ENCODE measurements at places on chromosomes 12 and 14.

DNA sequence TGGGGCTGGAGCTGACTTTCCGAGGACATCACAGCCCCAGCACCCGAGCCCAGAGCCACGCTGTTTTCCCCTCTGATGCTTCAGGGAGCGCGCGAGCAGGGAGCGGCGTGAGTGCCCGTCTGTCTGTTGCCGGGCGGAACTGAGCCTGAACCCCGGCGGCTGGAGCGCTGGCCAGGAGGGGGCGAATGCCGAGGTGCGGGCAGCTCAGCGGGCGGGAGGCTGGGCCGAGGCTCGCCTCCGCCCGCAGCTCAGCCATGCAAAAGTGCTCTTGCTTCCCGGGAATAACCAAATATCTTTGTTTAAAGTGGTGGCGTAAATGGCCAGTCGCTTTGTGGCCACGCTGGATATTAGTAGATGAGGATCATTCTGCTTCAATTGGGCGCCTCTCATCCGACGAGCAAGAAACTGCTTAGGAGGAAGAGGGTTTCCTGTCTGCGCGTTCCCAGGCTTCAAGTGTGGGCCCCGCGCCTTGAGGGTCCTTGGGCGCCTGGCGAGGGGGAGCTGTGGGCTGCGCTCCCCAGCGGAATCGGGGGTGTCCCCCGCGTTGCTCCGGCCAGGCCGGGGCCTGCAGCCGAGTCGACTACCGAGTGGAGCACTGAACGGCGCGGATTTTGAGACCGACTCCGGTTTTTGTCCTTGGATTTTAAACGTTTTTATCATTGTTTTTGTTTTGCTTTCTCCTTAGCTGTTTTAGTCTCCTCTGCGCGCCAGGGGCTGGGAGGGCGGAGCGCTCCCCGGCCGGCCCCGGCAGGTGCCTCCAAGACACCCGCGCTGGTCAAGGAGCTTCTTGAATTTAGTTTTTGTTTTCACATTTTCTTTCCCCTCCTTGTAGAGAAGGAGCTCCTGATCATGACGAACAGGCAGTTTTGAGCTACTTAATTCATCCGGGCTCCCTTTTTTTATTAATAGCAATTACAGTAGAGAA lies 831 bp upstream of the NKX2-1 start:
- peak; percentile 41 for DNase-seq

DNA sequence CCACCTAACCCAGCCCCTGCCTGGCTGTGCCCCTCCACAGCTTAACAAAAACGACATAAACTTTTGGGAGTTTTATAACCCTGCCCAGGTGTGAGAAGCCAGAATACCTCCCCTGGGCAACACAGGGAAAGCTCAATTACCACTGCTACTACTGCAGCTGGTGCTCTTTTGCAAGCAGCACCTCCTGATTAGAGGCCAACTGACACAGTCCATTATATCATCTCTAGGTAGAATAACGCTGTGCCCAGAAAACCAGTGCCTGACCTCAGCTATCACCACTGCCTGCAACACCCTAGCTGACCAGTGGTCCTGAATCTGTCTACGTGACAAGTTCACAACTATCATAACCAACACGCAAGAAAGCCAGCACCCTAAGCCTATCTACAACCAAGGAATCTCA lies 34.2 kb downstream of the MDM1 start:
- DNase-seq: no peak

DNA sequence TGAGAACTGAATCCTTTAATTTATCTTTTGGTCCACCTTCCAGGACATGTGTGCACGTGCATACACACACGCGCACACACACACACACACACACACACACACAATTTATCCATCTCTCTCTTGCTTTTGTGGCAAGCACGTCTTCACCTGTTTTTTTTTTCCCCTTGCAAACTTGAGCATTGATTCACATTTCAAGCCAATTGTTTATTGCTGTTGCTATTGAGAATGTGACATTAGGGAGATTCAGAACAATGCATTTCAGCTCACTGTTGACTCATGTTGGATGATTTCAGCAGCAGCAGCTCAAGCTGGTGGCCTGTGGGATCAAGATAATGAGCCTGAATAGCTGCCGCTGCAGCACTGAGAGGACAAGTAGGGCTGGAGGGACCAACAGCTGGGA lies 128.9 kb downstream of the SNAPC1 start:
- peak; percentile 16 for DNase-seq

DNA sequence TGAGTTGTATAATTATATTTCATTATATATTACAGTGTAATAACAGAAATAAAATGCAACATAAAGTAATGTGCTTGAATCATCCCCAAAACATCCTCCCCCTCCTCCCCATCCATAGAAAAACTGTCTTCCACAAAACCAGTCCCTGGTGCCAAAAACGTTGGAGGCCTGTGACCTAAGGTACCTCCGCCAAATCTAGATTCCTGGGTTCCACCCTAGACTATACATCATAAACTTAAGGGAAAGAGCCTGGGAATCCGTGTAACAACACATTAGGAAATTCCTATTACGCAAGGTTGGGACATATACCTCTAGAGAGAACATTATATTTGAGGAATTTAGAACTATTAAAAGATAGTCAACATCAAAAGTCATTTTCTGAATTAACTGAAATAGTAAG lies 38.0 kb downstream of the SPPL3 start:
- no peak for DNase-seq

DNA sequence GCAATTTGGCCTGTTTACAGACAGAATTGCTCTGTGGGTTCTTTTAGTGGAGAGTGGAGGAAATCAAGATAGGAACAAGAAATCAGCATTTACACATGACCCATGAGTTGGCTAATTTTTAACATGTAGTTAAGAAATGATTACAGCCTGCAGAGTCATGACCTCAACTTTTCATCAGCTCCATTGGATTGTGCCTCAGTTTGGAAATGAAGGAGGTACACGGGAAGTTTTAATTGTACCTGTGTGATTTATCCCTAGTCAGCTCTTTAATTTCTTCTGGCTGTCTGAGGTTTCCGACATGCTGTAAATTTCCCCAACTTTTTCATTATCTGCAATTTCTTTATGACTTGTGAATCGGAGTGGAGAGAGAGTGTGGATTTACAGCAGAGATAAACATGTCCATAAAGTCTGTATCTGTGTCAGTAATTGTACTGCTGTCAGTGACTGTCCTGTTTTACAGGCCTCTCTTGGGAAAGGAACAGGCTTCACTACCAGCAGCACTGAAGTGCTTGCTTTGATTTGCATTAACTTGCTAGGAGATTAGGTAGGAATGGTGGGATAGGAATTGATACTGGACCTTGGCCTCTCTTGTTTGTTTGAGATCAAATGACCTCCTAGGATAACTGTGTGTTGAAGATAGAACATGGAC lies 49.2 kb downstream of the LIN52 start:
- no peak for DNase-seq

- no peak for DNase-seq
Observed at GRCh38 chr14:39558525-39558924, 126.3 kb upstream of the FBXO33 start.

DNA sequence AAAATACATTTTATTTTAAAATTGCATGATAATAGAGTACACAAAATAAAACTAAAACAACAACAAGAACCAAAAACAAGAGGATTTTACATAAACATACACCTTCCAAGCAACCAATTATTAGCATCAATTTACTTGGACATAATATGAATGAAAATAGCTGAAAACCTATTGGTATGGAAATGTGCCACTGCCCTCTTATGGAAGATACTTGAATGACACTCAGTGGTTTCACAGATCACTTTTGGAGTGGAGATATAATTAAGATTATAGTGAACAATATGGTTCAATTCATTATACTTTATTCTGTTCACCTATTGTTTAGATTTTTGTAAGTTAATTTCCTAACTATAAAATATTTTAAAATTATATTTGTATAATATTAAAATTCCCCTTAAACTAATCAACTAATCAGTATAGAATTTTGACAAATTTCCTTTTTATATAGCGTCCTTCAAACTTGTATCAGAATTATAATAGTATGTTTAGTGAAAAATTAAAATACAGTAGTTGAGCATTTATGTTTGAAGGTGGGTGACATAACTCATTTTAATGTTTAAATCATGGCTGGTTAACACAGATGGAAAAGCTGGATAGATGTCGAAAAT lies 70.1 kb downstream of the SLC6A15 start:
- peak; percentile 65 for DNase-seq

GRCh38 chr14:102948698-102949061 lies 26.2 kb downstream of the AMN start:
- DNase-seq: no peak

- no peak for DNase-seq
Observed at GRCh38 chr12:69466867-69467266, 3.3 kb upstream of the FRS2 start.

DNA sequence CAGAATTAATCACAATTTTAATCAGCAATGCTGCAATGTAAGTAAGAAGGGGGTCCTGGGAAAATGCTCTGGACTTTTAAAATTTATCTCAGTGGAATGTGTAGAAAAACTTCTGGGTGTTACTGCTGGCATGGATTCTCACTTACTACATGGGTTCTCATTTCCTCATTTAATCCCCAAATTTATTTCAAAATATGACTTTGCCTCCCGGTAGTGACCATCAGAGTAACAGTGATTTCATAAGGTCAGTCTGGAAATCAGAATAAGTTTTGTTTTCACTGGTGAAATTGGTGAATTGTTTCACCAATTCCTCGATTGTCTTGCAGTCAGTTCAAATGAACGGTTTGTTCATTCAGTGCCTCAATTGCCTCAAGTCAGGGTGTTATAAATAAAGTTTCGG lies 22.3 kb upstream of the DDHD1 start:
- no peak for DNase-seq

GRCh38 chr14:35416108-35416750 lies 11.7 kb upstream of the NFKBIA start:
- no peak for DNase-seq

GRCh38 chr12:42871816-42872215 lies 282.3 kb upstream of the PRICKLE1 start:
- DNase-seq: no peak

DNA sequence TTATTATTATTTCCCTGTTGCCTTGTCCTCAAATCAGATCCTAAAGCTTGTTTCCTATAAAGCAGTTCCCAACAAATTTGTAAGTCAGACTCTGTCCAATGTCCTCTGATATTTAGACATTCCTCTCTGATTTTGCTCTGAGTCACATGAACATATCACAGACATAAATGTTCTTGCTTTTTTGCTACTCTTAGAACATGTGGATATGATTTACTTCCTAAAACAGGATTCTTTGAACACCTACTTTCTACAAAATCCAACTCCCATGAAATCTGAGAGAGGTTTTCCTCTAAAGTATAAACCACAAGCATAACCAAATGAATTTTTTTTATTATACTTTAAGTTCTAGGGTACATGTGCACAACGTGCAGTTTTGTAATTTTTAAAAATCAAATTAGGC lies 181.3 kb upstream of the SLC38A2 start:
- DNase-seq: no peak

GRCh38 chr14:103738166-103738565 lies 22.6 kb downstream of the ZFYVE21 start:
- DNase-seq: no peak

DNA sequence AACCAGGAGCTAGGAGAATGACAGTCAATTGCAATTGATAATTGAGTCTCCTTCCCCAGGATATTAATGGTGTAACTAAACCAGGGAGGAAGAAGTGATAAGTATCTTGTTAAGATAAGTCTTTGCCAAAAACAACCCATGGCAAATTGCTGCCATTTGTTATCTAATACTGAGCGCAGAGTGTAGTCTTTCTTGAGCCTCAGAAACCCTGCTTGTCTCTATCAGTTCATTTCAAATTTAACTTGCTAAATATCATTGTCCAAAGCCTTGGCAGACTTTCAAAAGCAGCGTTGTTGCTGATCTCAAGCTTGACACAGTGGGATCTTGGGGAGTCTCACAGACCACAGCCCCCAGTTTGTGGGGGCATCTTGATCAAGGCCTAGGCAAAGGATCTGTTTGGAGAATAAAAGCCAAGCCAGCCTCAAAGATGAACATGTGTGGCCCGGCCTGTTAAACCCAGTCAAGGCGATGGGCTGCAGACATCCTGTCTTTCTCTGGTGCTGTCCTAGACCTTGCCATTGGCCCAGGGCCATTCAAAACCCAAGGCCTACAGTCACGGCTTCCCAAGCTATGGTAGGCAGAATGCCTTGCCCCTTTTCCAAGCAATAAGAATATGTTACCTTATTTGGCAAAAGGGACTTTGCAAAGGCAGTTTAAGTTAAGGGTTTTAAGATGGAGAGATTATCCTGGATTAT lies 164.2 kb downstream of the CHST11 start:
- no peak for DNase-seq

DNA sequence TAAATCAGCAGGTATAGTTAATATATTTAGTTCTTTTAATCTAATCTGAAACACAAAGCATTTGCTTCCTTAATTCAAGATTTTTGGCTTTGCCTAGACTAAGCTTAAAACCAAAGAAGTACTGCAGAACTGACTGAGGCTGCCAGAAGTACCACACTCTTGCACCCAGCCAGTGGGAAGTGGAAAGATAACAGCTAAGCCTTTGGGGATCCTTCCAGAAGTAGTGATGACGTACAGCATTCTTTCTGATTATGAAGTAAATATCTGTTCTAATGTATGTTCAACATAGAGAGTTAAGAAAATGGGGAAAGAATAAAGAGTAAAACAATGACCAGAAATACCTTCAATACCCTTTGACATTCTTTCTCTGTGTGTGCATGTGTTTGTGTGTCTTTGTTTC lies 19.3 kb downstream of the NTF3 start:
- no peak for DNase-seq

DNA sequence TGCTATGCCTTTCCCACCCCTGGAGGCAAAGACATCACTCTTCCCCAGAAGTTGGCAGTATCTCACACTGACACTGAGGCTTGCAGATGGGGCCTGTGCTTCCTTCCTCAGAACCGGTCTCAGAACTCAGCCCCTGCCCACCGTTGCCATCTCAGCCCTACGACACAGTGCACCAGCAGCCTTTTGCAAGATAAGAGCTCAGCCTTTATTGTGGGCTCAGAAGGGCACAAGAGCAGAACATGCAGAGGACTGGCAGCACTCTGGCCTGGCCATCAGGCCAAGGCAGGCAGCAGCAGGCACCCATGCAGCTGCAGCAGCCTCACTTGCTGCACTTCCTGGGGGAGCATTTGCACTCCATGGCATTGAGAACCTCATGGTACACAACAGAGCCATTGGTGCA lies 3.6 kb upstream of the ANO2 start:
- DNase-seq: no peak

GRCh38 chr14:97402279-97402678 lies 605.1 kb downstream of the VRK1 start:
- DNase-seq: no peak

- no peak for DNase-seq
Observed at GRCh38 chr14:20031058-20031457, 4.8 kb downstream of the OR4K13 start.

DNA sequence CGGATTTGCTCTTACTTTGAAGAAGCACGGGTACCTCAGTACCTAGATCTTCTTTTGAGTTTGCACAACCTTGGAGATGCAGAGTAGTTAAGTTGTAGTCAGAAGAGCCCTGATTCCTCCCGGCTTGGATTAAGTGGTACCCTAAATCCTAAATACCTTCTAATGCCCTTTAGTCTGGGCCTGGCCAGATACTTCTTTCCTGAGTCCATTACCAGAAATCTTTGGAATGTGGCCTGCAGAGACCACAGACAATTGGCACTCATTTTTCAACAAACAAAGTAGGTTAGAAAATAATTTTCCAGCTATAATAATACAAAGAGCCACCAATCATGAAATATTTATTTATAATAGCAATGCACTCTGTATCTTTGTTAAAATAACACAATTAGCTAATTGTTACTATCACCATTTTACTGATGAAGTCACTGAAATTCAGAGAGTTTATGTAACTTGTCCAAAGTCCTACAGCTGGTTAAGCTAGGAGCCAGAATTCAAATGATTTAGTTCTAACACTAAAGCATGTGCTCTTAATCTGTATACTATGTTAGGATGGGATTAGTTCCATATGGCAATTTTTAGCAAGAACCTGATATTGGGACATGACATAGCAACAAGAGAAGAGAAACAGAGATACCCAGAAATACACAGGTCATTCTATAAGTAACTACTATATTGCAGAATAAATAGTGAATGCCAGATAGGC lies 132.1 kb upstream of the PDZRN4 start:
- no peak for DNase-seq

All from NCI-H1436 (cell line).